AG10803 (cell line): ENCODE measurements at places on chromosomes 3 and 15.

- DNase-seq = no peak
Measured at GRCh38 chr3:134694466-134694865, 43.6 kb upstream of the KY start.

GRCh38 chr15:66933932-66934867, 131.2 kb upstream of the SMAD3 start:
- no peak for DNase-seq

- DNase-seq = no peak
Measured at GRCh38 chr3:47121409-47121808, 42.5 kb downstream of the SETD2 start.

DNA sequence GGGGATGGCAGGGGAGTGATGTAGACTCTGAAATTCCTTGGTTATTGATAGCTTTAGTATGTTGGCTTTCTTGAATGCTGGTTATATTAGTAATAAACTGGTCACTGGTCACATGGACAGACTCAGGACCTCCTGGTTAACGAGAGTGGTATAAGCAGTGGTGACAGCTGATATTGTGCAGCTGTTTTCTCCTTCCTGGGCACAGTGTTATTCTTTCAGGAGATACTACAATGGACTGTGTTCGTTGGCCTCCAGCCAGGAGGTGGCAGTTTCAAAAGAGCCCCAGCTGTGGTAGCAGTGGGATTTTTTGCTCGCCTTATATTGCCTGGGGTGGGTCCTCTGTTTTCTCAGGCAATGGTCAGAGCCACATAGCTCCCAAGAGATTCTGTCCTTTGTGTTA, 181.6 kb upstream of the RBMS3 start:
- DNase-seq = no peak

DNA sequence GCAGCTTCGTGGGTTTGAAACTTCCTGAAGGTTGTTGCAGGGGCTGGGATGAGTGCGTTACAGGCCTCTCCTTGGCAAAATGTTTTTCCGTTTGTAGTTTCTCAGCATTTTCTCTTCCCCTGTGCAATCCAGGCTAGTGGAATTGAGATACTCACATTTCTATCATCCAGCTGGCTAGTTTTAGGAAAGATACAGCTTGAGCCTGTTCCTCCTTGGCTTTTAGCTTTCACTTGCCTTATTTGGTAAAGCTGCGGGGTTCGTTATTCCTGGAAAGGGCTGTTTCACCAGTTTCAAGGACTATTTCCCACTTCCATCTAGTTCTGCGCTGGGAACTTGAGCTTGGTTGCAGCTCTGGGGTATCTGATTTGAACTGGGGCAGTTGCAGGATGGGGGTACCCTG, 90.3 kb downstream of the ITPR1 start:
- no peak for DNase-seq
